Kasumi-1 (cell line): ENCODE measurements at places on chromosomes 11 and 22.
A peak's percentile ranks its signal among the peaks of the same experiment; 100 is the strongest.

GRCh38 chr22:28711341-28711740, 30.3 kb downstream of the CHEK2 start:
- DNase-seq: no peak

DNA sequence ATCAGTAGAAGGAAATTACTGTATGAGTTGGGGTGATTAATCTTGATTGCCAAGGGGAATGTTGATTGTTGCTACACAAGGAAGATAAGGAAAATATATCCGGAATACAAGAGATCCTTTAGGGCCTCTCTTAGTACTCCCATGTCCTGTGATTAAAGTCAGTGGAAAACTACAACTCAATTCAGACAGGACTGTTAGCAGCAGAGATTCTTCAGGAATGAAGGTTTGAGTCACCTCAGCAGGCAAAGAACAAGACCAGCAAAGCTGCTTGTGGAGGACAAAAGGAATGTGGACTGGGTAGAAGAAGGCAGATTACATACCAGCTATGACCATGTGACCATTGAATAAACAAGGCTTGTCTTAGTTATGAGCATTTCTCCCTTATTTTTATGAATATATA, 478.2 kb downstream of the BUD13 start:
- no peak for DNase-seq

DNA sequence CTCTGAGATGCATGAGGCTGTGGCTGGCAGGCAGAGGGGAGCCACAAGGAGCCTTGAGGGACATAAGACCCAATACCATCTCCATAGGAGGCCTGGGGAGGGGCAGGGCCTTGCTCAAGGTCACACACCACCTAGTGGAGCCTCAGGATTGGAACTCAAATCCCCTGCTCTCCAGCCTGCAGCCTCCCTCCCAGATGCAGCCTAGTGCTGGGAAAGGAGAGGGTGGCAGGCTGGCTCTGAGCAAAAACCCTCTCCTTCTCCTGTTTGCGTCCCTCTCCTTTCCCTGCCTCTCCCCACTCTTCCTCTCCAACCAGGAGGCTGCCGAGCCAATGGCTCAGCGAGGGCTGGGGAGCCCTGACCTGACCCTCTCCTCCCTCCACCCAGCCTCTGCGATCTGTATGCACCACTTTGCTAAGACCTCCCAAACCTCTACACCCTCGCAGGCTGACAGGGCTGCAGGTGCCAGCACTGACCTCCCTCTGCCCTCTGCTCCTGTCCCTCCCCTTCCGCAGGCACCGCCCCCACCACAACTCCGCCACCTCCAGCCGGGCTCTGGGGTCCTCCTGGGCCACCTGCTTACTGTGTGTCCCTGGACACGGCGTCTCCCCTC, 14.7 kb downstream of the IGLL1 start:
- peak; percentile 15 for DNase-seq

GRCh38 chr22:33438273-33438672, 380.1 kb upstream of the SYN3 start:
- no peak for DNase-seq
